ENCODE measurements at places on chromosomes 11 and 22. TPM values are rescaled to one million over a fixed set of nuclear protein-coding genes. Genes with fewer than 3 reads are reported as not detected.

DNA sequence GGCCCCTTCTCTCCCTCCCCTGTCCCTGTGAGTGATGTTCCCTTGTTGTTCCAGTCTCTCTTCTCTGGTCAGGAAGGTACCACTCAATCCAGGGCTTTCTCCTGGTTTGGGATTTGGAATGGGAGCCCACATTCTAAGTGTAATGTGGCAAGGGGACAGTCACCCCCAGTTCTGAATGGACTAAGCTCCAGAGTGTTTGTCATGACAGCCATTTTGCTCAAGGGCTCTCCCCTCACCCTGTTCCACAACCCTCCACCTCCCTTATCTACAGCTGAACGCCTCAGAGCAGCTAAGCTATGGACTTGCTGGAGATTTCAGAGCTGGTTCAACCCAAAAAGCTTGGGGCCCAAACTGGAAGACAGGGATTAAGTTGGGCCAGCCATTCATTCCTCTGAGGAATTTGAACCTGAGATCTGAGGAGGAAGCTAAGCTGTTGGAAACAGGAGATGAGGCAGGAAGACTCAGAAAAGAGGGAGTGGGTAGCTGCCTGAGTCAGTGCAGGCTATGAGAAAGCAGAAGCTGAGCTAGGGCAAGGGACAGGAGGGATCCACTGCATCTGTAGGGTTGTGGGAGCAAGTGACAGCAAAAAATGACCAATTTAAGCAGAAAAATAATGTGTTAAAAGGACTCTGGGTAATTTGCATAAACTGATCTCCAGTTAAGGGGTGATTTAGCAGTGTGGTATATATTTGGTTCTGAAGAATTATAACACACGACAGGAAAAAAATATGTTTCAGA lies 22.9 kb upstream of the FCHSD2 start:
- DNase-seq: no peak

DNA sequence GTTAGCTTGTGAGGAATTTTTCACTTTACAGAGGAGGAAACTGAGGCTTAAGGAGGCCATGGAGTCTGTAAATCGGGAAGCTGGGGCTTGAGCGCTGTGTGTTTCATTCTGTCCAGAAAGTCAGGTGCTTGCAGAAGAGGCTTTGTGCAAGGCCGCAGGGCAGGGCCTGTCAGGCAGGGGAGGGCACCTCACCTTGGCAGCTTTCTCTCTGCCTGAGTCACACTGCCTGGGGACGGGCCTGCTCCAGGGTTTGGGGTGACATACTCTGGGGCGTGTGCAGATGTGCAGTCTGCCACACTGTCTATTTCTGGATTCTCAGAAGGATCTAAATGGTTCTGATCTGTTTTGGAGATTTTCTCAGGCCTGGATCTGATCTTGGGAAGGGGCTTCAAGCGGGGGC lies 8.4 kb downstream of the INCENP start:
- DNase-seq: no peak

DNA sequence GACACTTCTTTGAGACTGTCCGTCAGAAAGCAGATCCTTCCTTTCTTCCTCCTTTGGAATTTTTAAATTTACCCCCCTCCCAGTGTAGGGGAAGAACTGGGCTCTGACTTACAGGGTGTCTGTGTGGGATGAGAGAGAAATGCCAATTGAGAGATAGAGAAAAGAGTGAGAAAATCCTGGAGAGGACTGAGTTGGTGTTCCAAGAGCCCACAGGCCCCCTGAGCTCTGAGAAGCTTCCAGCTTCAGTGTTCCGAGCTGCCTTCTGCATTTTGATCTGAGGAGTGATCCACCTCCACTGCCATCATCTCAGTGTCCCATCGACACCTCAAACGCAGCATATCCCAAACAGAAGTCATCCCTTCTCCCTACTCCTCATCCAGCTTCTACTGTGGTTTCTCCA lies 70.7 kb upstream of the GRK3 start:
- DNase-seq: no peak

- DNase-seq: no peak
Observed at GRCh38 chr11:65616575-65617001, 1.0 kb downstream of the PCNX3 start.

GRCh38 chr11:117180661-117181585 lies 2.4 kb downstream of the SIDT2 start:
- DNase-seq: peak; percentile 84

DNA sequence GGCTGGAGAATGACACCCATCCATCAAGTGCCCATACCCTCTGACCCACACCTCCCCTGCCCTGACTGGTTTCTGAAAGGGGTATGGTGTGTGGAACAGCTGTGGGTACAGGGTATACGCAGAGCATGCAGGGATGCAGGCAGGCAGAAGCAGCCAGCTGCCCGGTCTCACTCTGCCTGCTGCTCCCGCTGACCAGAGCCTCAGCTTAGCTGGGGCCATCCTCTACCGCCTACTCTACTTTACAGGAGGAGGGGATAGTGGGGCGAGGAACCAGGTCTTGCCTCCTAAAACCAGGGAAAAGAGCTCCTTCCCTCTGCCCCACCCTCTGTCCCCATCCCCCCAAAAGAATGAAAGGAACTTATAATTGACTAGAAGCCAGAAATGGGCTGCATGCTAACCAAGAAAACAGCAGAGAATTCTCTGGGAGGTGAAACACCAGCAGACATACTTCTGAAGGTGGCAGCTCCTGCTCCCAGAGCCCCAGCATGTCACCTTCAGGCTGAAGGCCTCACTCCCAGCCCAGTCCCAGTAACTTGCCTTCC lies 13.0 kb upstream of the CHRM4 start:
- no peak for DNase-seq

DNA sequence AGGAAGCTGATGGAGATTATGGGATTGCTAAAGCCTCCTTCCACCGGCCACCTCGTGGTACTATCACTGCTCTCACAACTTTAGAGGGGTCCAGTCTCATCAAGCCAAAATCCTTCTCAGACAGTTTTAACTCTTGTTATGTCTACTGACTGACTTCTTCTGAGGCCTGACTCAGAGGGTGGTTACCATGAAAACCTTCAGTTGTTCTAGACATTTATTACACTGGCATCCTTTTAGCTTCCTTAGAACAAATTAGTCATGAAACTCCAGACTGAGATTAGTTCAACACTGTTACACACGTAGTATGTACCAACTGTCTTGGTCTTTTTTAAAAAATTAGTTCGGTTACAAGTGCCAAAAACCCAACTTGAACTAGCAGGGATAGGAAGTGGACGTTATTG lies 7.5 kb downstream of the DIXDC1 start:
- no peak for DNase-seq

DNA sequence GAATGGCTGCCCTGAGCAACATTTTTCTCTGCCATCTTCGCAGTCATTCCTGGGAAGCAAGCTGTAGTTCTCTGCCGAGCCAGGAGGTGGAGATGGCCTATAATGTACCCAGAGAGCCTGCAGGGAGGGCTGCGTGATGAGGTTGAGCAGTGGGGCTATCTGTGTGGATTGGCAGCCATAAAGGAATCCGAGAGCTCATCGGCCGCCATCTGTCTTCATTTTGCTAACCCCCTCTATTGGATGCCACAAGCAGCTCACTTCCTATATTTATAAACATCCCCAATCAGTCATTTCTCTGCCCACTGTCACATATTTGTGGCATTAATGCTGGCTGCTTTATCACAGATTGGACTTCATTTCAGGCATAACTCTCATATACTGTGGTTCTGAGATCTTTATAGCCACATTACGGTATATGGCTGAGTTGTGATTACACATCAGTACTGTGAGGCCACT lies 209.5 kb downstream of the NTM start:
- DNase-seq: no peak

DNA sequence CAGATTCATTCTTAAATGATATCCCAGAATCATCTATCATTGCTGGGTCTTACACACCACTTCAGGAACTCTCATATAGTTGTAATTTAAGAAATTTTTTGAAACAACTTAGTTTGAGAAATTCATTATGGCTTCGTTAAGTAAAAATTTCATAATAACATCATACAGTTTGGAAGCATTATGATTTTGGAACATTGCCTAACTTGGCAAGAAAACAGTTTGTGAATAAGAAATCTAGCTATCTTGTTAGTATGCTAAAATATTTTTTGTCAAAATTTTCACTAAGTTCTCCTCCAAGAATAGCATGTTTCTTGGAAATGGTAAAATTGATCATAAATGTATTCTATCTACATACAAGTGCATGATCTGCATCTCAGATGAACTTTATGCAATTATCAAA lies 217.7 kb downstream of the CNTN5 start:
- no peak for DNase-seq

GRCh38 chr11:35365961-35366360 lies 53.4 kb downstream of the SLC1A2 start:
- no peak for DNase-seq

DNA sequence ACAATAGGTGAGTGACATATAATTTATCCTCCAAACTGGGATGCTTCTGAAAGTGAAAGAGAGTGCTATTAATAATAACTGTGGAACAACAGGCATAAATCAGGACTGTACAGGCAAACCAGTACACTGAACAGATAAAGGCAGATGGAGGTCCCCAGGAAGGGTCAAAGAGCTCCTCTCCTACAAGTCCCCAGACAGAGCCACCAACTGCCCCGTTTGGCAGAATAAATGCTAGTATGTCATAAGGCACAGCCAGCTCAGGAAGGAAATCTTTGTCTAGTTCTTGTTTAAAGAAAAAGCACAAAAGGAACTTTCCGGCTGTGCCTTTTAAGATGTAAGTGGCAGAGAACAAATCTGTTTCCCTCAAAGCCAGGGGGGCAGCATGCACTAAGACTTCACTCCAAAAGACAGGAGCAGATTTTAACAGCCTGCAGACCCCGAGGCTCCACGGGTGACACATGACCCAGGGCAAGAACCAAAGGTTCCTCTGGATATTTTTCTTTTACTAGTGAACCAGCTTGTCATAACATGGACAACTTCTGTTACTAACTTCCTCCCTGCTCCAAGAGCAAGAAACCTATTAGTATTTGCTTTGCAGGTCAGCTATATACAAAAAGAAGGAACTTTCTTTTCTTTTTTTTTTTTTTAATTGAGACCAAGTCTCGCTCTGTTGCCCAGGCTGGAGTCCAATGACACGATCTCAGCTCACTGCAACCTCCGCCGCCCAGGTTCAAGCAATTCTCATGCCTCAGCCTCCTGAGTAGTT lies 50.2 kb downstream of the MYH9 start:
- DNase-seq: no peak

- no peak for DNase-seq
Observed at GRCh38 chr22:37090920-37091695, 18.4 kb downstream of the TMPRSS6 start.

- DNase-seq: no peak
Observed at GRCh38 chr11:132278801-132279574, 908.6 kb downstream of the NTM start.

INS gene
- 1.5 TPM for total RNA-seq
